ENCODE measurements at places on chromosomes 6 and 20. TPM values are rescaled to one million over a fixed set of nuclear protein-coding genes. Genes with fewer than 3 reads are reported as not detected.

Gene TMEM200A
- 22.4 TPM for total RNA-seq

Gene KCNK15
- 0.23 TPM for total RNA-seq

Gene BCAS1
- total RNA-seq, result 3.3 TPM

Gene FAM83C
- total RNA-seq, result not detected

Gene EYS
- 0.99 TPM for total RNA-seq

Gene CTCFL
- total RNA-seq, result 0.88 TPM

Gene ACTL10
- 0.70 TPM for total RNA-seq

Gene WFDC12
- not detected for total RNA-seq

Gene TCP11
- 1.5 TPM for total RNA-seq

Gene MKKS
- 12.9 TPM for total RNA-seq

Gene CASS4
- 4.1 TPM for total RNA-seq

Gene BMP2
- 24.1 TPM for total RNA-seq

Gene BFSP1
- total RNA-seq, result 1.8 TPM

Gene RCAN2
- 11.9 TPM for total RNA-seq

Gene OOEP
- total RNA-seq, result not detected

Gene FUCA2
- 33.2 TPM for total RNA-seq

Gene DDO
- 2.7 TPM for total RNA-seq

Gene PTCRA
- 0.82 TPM for total RNA-seq

Gene DIDO1
- 55.5 TPM for total RNA-seq

Gene SAYSD1
- 16.1 TPM for total RNA-seq

Gene PROKR2
- not detected for total RNA-seq

Gene RNGTT
- total RNA-seq, result 19.3 TPM

Gene NKX2-4
- total RNA-seq, result not detected

Gene ILRUN
- total RNA-seq, result 46.5 TPM

Gene DNMT3B
- 4.7 TPM for total RNA-seq

Gene SSR1
- total RNA-seq, result 59.3 TPM

Gene ASXL1
- 84.4 TPM for total RNA-seq

Gene GTSF1L
- total RNA-seq, result not detected

Gene FRK
- 9.6 TPM for total RNA-seq

Gene BANF2
- not detected for total RNA-seq

Gene HCK
- 11.8 TPM for total RNA-seq

Gene LAMA2
- 90.8 TPM for total RNA-seq

Gene ELOVL2
- total RNA-seq, result 2.3 TPM

Gene SPTLC3
- total RNA-seq, result 14.4 TPM

Gene LAMP5
- total RNA-seq, result 4.0 TPM

Gene FAM50B
- total RNA-seq, result 12.7 TPM

Gene COL20A1
- total RNA-seq, result 0.70 TPM

Gene AP5S1
- total RNA-seq, result 19.1 TPM

Gene PTCHD4
- 2.1 TPM for total RNA-seq

Gene KIF25
- 0.18 TPM for total RNA-seq

Gene OR2H2
- total RNA-seq, result not detected

Gene GPLD1
- total RNA-seq, result 3.9 TPM

Gene EYA2
- total RNA-seq, result 1.1 TPM

Gene MYMX
- 0.35 TPM for total RNA-seq

Gene ADGRF5
- total RNA-seq, result 41.4 TPM

Gene GGTLC1
- total RNA-seq, result not detected

Gene EPPIN
- not detected for total RNA-seq

Gene CAP2
- total RNA-seq, result 11.9 TPM

Gene MYB
- 4.4 TPM for total RNA-seq

Gene RAD21L1
- total RNA-seq, result not detected
